ENCODE measurements at places on chromosomes 4 and X.

- peak; percentile 69 for DNase-seq
Observed at GRCh38 chr4:181143250-181143854, 1099.8 kb upstream of the TENM3 start.

DNA sequence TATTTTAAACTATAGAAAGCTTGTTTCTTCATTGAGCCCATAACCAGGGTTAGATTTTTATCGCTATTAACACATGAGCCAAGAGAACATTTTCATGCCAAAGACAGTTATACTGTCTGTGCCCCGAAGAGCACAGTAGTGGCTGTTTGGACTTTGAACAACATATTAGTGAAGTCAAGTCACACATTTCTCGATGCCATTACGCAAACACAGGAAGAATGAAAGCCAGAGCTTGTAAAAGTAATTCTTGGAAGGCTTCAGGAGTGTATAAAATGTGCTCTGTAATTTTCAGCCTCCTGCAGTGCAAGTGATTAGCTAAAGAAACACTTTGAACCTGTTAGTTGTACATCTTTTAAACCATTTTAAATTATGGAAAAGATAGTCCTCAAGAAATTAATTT lies 590.7 kb upstream of the PITX2 start:
- DNase-seq: no peak

DNA sequence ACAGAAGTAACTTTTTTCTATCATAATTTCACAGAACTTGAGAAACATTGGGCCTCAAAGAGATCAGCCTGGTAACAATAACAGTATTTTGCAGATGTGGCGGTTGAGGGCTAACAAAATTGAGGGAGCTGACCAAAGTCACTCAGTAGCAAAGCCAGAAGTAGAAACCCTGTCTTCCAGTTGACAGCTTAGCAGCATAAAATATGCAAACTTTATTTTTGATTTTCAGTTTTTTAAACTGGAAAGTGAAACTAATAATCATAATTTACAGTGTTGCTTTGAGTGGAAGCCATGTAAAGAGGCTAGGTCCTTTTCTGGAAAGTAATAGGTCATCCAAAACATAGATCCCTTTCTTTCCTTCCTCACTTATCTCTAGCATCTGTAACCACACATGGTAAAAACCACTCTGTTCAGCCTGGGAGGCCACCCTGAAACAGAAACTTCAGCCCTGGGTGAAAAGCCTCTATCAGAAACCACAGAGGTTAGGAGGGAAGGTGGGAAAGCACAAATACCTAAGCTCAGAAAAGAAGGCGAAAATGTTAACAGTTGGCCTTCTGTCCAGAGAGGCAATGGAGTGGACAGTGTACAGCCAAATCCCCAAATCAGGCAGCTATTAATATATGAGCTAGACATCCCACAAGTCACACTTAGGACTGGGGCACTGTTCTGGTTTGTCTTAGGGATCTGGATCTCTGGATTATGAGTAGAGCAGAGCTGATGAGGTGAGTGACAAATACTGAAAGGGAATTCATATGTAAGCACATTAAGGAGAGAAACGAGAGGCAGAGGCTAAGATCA lies 61.1 kb upstream of the ARSJ start:
- DNase-seq: no peak

GRCh38 chr4:15784959-15785634 lies 7.0 kb downstream of the CD38 start:
- no peak for DNase-seq

DNA sequence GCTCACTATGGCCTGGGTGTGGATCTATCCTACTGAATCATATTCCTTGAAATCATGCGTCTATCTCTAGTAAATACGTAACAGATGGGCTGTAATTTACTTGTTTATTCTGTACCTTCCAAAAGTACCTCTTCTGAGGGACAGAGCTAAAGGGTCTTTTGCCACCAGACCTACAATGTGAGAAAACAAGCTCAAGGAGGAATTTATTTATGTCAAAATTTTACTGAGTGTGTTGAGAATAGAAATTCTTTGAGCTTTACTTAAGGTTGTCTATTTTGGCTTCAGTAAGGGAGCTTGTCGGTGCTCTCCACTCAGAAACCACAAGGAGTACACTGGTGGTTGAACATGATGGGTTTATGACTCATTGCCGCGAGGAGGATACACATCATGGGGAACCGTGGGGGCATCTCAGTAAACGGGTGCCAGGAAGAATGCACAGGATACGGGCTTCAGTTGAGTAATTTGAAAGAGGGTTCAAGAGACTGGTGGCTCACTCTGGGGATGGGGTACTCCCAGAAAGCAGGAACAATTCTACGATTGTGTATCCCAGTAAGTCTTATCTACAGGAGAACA lies 3.0 kb downstream of the ANK2 start:
- no peak for DNase-seq

Measured in stimulated activated CD4-positive, alpha-beta T cell treated with anti-CD3 and anti-CD28 coated beads, Interleukin-4, amount 100 ng/mL, for 24 hours (primary cell).